ENCODE measurements at places on chromosomes 4 and X. TPM values are rescaled to one million over a fixed set of nuclear protein-coding genes. Genes with fewer than 3 reads are reported as not detected.
A peak's percentile ranks its signal among the peaks of the same experiment; 100 is the strongest.

Gene PRPS2
- total RNA-seq: 60.9 TPM

Gene TMEM154
- 72.2 TPM for total RNA-seq

Gene NPY2R
- not detected for total RNA-seq

Gene TACR3
- total RNA-seq: not detected

Gene TCEAL2
- total RNA-seq: not detected

Gene CA5B
- total RNA-seq: 5.7 TPM

Gene CETN2
- 135 TPM for total RNA-seq

Gene SPP1
- total RNA-seq: 130 TPM

Gene ASB12
- not detected for total RNA-seq

- DNase-seq: no peak
These were observed 31.6 kb downstream of the KDM6A start for GRCh38 chrX:44904542-44905115.

DNA sequence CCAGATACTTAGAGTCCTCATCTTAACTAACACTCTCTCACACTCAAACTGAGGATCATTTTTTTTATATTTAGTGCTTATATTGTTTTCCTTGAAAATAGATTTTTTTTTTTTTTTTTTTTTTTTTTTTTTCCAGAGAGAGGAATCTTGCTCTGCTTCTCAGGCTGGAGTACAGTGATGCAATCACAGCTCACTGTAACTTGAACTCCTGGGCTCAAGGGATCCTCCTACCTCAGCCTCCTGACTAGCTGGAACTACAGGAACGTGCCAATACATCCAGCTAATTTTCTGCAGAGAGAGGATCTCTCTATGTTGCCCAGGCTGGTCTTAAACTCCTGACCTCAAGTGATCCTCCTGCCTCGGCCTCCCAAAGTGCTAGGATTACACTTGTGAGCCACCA is 650.3 kb upstream of the ATOH1 start:
- DNase-seq: no peak

DNA sequence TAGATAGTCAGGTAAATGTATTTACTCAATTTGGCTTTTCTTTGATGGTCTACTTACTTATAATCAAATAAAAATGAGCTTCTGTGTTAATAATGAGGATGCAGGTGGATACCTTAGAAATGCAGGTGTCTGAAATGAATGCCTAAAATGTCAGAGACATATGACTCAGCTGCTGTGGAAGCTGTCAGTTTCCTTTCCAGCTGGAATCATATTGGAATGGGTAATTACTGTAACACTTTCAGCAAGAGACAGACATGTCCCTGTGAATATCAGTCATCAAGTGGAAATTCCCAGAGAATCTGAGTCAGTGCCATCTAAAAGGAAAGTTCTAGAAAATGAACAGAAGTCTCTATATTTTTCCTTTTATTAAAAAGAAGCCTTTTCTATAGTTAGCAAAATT is 783.0 kb upstream of the AADAT start:
- DNase-seq: peak; percentile 23

DNA sequence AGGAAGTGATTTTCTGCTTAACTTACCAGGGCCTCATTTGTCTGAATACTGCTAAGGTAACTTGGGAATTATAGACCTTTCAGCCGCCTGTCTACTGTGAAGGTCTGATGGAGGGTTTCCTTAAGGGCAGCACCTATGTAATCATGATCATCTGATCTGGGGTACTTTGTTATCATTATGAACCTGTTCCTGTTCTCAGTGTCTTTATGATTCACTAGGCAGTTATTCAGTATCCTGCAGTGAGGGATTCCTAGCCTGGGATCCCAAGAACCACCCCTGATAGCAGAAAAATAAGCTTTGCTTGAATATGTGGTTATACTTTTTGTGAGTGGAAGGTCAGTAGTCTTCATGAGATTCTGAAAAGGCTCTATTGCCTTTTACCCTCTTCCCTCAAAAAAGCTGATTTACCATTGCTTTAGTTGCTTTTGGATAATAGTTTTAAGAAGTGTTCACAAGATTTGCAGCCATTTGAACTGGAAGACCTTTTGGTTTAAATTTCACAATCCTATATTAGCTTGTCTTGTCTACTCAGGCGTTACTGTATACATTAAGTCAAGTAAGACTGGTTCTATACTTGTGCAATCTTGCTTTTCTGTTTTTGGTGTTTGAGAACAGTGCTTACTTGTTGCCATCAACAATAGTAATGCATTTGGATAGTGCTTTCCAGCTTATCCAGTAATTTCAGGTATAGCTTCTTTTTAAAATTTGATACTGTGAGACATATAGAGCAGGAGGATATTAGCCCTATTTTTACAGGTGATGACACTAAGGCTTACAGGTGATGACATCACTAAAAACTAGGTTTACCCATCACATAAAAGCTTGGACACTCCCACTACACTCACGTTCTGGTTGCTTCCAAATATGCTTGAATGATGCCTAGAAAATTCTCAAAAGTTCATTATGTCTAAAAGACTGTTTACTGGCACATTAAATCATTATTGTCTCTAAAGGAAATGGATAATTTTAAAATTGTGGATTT is 60.0 kb downstream of the FHIP1A start:
- DNase-seq: peak; percentile 54

GRCh38 chr4:52577624-52577962 is 81.5 kb downstream of the USP46 start:
- no peak for DNase-seq

DNA sequence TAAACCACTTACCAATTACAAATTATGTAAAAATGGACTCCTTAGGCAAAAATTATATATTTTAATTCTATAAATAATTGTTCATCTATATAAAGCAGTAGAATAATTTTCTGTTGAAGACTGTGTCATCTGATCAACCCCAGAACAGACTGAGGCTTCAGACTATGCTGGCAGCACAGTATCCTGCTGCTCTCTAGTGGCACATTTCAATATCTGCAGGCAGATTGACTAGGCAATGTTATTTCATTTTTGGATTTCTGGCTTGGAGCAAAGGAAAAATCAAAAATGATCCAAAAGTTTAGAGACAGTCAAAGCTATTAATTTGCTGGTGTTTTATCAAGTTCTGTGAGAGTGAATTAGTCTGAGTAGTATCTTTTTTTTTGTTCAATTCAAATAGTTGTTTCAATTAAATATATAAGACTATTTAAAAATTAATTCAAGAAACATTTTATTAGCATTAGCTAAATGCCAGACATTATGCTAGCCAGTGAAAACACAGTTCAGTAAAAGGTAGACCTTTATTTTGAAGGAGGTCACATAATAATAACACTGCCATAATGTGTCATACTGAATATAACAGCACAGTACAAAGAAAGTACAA is 21.3 kb upstream of the SULT1E1 start:
- peak; percentile 16 for DNase-seq

- no peak for DNase-seq
These were observed 18.7 kb upstream of the ZNF630 start for GRCh38 chrX:48090123-48090522.

GRCh38 chr4:181018913-181019312 is 1224.3 kb upstream of the TENM3 start:
- DNase-seq: no peak

DNA sequence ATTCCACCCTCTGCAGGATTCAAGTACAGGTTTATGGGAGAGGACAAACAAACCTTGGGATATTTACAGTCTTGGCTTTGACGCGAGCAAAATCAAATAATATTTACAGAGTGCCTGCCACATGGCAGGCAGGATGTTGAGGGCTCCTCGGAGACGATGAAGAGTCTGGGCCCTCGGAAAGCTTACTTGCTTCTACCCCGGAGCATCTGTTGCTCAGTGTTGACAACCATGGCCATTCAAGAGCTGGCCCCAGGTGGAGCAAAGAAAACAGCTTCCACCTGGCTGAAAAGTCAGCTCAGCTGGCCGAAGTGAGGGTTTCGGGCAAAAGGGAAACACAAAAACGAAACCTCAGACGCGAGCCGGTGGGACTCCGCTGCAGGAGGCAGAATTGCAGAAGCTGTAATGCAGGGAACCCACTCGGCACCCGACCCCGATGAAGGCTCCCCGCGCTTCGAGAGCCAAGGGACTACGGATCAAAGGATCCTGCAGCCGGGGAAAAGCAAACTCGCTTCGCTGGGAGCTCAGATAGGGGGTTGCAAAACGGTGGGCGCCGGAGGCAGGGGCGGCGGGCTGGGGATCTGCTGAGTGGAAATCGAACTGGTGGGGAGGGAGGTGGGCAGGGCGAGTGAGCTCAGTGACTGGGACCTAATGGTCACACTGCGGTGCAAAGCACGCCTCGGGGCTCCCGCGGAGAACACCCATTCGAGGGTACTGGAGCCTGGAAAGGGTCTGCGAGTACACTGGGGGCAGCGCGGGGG is 805 bp downstream of the ATP8A1 start:
- no peak for DNase-seq

DNA sequence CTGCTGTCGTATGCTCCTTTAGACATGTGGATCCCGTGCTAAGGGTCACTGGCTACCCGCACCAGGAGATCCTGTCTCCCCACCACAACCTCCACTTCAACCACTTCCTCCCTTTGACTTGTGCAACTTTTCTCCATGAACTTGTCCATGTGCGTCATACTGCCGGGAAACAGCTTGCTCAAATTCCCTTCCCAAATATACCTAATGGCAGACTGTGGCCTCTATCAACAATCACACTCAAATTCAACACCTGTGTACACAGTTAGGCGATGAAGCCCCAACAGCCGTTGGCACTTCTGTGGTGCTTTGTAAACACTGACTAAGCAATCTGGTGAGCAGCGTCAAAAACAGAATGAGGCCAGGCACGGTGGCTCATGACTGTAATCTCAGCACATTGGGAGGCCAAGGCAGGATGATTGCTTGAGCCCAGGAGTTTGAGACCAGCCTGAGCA is 49.5 kb downstream of the CD99L2 start:
- no peak for DNase-seq

GRCh38 chr4:98887145-98887544 is 41.8 kb downstream of the EIF4E start:
- no peak for DNase-seq

DNA sequence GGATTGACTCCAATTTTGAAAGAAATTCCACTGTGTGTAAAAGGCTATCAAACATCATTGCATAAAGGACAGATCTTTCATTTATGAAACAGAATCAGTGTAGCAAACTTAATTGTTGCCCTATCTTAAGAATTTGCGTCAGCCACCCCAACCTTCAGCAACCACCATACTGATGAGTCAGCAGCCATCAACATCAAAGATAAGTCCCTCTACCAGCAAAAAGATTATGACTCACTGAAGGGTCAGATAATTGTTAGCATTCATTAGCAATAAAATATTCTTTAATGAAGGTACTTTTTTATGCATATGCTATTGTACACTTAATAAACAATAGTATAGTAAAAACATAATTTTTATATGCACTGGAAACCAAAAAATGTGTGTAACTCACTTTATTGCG is 15.8 kb upstream of the GRSF1 start:
- no peak for DNase-seq

DNA sequence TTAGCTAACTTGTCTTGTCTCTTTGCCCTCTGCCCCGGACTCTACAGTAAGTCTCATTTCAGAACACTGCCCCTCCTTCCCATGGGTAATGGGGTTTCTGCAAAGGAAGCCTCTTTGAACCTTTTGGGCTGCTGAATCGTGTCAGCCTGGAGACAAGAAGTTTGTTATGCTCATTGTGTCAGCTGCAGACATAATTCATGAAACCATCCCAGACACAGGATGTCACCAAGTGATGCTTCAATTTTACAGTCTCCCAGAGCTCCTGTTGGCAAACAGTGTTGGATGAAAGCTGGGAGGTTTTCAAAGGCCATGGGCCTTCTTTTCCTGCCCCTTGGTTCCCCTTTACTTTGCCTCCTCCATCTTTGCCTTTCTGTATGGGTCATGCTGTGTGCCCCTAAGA is 223.1 kb upstream of the TAPT1 start:
- DNase-seq: no peak

GRCh38 chr4:113674733-113675132 is 86.8 kb downstream of the CAMK2D start:
- no peak for DNase-seq

DNA sequence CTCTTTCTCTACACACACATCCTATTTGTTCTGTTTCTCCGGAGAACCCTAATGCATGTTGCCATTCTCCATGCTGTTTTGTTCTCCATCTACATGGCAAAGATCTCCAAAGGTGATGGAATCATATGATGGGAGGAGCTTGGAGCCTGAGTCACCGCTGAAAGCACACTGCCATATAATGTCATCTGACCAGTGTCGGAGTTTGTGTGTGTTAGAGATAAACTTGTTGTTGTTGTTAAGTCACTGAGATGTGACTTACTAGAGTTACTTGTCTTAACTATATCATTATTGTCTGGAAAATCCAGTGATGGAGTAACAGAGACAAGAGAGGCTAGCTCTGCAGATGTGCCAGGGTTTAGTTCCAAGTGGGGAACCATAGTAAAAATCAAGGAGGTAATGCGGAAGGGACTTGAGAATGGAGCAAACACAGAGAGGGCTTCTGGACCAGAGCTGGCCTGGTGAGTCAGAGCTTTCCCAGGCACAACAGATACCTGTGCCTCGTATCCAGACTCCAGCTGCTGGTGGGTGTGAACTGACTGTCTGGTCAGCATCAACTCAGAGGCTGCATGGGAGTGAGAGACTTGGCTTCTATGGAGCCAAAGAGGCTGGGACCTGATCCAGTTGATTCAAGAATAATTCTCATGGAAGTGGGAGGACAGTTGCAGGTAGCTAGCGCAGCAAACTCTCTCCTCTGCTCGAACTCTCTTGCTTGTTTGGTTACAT is 30.6 kb upstream of the CCKAR start:
- DNase-seq: no peak

- peak; percentile 46 for DNase-seq
These were observed 36.6 kb downstream of the ANAPC10 start for GRCh38 chr4:145061318-145061920.

GRCh38 chr4:16750216-16750615 is 148.2 kb downstream of the LDB2 start:
- no peak for DNase-seq

GRCh38 chr4:52842792-52843191 is 19.3 kb upstream of the RASL11B start:
- no peak for DNase-seq

DNA sequence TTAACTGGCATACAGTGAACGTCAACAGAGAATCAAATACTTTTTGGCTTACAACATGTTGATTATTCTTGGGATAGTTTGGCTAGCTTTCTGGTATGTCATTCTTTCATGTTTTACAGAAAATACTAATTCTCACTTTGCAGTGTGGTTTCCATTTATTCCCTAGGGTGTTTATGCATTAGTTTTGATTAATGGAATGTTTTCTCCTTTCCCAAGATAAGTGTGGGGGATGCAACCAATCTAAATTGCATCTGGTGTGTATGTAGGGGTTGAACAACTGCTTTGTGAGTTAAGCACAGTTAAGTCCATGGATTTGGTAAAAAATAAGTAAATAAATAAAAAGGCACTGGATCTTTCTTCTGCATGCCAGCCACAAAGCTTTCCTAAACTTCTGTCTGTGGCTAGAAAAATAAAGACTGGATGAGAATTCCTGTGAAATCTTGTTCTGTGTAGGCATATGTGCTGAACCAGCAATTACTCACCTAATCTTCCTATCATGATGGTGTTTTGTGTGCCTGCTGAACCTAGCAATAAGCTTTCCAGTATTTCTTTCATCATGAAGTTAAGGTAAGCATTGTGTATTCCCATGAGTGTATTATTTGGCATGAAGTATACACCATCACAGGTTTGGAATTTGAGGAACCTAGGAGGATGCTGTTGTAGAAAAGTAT is 50.6 kb upstream of the TENM3 start:
- peak; percentile 20 for DNase-seq

GRCh38 chrX:35622040-35622439 is 176.1 kb upstream of the MAGEB16 start:
- DNase-seq: no peak

GRCh38 chr4:160819791-160820190 is 1344.0 kb downstream of the FSTL5 start:
- DNase-seq: no peak
